ENCODE measurements at places on chromosomes 12 and 14.
A peak's percentile ranks its signal among the peaks of the same experiment; 100 is the strongest.

- no peak for DNase-seq
Measured at GRCh38 chr12:49762468-49762847, 21.1 kb downstream of the TMBIM6 start.

DNA sequence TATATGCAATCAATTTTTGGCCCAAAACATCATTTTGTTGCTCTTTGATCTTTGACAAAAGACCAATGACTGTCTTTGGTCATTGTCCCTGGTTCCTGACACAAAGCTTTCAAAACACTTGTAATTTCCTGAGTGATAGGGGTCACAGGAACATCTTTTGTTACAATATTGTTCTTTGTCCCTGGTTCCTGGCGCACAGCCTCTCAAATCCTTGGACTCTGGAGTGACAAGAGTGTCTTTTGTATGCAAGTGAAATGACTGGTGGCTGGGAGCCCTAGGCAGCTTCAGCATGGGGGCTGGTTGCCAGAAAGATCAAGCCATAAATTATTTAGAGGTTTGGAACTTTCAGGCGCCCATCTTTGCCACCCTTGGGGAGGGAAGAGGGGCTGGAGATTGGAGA lies 53.9 kb downstream of the DNAH10 start:
- no peak for DNase-seq

DNA sequence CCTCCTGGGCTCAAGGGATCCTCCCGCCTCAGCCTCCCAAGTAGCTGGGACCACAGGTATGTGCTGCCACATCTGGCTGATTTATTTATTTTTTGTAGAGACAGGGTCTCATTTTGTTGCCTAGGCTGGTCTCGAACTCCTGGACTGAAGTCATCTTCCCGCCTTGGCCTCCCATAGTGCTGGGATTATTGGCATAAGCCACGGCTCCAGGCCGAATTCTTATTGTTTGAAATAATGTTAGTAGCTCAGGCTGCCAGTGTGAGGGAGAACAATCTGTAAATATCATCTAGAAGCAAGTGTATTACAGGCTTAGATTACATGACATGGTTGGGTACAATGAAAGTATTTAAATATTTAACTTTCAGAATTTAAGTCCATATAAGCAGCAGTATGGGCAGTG lies 8.2 kb downstream of the ACTR6 start:
- no peak for DNase-seq

GRCh38 chr14:68978172-68978911 lies 760 bp downstream of the ACTN1 start:
- peak; percentile 47 for DNase-seq

- peak; percentile 54 for DNase-seq
Measured at GRCh38 chr14:29637411-29637810, 290.2 kb downstream of the PRKD1 start.

DNA sequence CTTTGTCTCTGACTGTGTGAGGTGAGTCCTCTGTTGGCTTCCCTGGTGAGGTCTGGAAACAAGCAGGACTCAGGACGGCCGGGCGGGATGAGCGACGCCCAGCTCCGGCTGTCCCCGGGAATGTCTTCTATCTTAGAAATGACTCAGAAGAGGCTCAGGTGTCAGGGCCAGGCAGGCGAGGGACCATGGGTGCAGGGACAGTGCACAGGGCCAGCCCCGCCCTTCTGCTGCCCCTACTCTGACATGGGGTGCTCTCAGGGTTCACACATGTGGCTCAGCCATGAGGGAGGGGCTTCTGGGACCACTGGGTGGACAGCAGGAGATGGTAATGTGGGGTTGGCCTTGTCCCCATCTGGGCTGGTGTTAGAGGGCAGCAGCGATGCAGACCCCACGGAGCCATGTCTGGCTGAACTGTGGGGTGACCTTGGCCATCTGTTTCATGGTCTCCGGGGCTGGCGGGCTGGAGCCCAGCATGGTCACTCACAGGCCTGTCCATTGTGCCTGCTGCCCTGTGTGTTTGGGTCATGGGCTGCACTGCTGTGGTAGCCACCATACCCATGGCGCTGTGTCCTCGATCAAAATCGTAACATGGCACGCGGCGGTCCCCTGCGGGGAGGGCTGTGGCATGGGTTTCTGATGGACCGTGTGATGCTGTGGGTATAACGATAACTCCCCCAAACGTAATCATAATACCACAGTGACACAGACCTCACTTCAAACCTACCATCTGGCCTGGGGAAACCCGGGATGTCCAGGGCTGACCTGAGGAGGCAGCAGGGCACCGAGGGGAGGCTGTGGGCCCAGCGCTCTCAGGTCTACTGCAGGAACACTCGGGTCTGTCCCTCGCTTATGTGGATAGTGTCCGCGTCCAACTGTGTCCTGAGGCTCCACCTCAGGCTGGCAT lies 368.8 kb downstream of the TMEM121 start:
- DNase-seq: no peak

All from fibroblast of skin of left quadriceps (primary cell).